ENCODE measurements at places on chromosomes 11 and 22. TPM values are rescaled to one million over a fixed set of nuclear protein-coding genes. Genes with fewer than 3 reads are reported as not detected.

DRD4 gene
- 0.54 TPM for total RNA-seq

ART1 gene
- not detected for total RNA-seq

TOP3B gene
- total RNA-seq, result 15.2 TPM

KRTAP5-6 gene
- total RNA-seq, result not detected

KCNJ5 gene
- total RNA-seq, result not detected

AGBL2 gene
- total RNA-seq, result 1.0 TPM

PHOX2A gene
- not detected for total RNA-seq

Data from A549 treated with dexamethasone at 1 μM for 4 hours (cell line).